ENCODE measurements at places on chromosomes 5 and 9. TPM values are rescaled to one million over a fixed set of nuclear protein-coding genes. Genes with fewer than 3 reads are reported as not detected.

- no peak for DNase-seq
Measured at GRCh38 chr9:111819360-111819759, 24.6 kb upstream of the SHOC1 start.

UGT3A1 gene
- total RNA-seq = not detected

GRCh38 chr9:127033789-127034188, 88.6 kb downstream of the ANGPTL2 start:
- no peak for DNase-seq

SLC36A3 gene
- total RNA-seq = not detected

PRR16 gene
- total RNA-seq = 12.7 TPM

Data from Right ventricle myocardium inferior (tissue), 1 donor.